ENCODE measurements at places on chromosomes 2 and 18.

- peak; percentile 48 for DNase-seq
Observed at GRCh38 chr2:11904029-11904428, 157.6 kb downstream of the LPIN1 start.

DNA sequence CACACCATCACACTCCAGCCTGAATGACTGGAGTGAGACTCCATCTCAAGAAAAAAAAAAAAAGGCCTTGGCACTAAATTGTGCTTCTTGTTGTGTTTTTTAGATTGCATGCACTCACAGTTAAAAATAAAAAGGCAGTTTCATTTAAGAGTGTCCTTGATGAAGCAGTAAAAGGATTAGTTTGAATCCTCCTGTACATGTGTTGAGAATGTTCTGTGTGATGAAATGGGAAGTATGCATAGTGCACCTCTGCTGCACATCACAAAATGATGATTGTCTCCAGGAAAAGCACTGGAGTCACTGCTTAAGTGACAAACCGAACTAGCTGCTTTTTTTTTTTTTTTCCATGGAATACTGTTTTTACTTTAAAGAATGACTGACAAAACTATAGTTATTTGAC is 23.1 kb downstream of the DYSF start:
- no peak for DNase-seq

DNA sequence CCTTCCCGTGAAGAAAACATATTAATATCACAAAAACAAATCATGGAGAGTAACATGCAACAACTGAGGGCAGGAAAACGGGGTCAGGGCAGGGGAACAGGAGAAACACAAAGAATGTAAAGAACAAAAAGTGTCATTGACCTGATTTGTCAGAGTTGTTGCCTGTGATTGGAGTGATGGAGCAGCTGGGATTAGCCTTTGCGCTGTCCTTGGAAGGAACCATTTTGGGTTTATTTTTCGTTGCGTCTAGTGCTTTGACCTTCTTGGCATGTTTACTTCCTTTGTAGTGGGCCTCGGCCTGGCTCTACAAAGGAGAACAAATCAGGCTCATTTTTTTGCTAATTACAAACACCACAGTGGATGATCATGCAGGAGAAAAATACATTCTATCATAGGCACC is 218.5 kb upstream of the SESTD1 start:
- no peak for DNase-seq

- DNase-seq: no peak
Observed at GRCh38 chr2:188519136-188519535, 227.5 kb downstream of the GULP1 start.

GRCh38 chr18:25516121-25516520 is 164.2 kb upstream of the ZNF521 start:
- no peak for DNase-seq

GRCh38 chr2:1644427-1644826 is 99.9 kb downstream of the PXDN start:
- DNase-seq: no peak

DNA sequence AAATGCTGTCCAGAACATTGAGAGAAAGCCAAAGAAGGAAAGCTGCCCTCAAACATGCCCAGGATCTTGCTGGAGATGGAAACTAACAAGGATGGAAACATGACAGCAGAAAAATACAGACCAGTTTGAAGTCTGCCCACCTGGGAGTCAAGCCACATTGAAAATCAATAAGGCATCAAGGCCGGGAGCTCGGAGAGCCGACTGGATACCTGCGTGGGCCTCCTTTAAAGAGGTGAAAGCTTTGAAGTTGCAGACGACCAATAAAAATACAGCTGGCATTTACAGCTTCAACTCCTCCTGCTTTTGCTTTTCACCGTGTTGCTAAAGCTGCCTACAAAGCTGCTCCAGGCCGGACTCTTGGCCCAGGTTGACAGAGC is 279.7 kb downstream of the SRBD1 start:
- DNase-seq: no peak

DNA sequence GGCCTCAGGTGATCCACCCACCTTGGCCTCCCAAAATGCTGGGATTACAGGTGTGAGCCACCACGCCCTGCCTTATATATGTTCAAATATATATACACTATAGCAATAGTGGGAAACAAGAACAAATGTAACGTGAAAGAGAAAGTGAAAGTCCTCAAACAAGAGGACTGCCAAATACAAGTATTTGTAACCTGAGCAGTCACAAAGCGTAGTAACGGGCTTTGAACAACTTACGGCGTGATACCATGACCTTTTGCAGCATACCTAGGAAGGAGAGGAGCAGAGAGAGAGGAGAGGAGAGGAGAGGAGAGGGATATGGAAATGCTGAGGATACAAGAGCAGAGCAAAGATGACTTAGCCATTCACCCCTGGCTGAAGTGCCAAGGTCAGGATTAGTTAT is 113.8 kb upstream of the RGPD4 start:
- DNase-seq: peak; percentile 6

DNA sequence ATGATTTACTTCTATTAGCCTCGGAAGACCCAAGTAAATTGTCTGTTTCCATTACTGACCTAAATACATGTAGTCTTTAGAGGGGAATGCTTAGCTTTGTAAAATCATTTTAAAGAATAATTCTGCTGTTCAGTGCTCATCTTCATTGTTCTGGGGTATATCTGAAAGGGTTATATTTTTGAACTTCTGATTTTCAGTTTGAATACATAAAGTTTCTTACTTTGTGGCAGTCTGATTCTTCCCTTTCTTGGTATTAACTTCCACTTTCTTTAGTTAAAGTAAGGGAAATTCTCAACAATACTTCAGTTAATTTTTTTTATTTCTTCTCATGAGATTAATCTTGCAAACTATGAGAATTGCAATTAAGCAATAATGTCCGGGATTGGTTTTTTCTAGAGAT is 148.4 kb downstream of the DOCK10 start:
- DNase-seq: no peak

GRCh38 chr2:163711258-163711657 is 24.6 kb downstream of the FIGN start:
- no peak for DNase-seq

DNA sequence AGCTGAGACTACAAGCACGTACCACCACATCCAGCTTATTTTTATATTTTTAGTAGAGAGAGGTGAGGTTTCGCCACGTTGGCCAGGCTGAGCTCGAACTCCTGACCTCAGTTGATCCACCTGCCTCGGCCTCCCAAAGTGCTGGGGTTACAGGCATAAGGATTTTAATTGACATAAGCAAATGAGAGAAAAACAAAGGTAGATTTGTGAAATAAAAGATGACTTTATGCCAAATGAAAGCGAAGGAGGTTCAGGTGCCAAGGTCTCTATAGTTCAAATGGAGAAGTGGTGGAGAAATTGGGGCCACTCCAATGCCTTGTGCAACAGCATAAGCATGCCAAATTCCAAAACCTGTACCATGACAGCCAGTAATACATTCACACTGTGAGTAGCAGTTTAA is 180.6 kb downstream of the MREG start:
- no peak for DNase-seq

GRCh38 chr2:84052043-84052442 is 407.0 kb downstream of the SUCLG1 start:
- no peak for DNase-seq

- no peak for DNase-seq
Observed at GRCh38 chr2:234240917-234241316, 190.4 kb downstream of the SPP2 start.

- DNase-seq: no peak
Observed at GRCh38 chr18:14922031-14922430, 174.1 kb downstream of the ANKRD30B start.

GRCh38 chr2:54577944-54578647 is 122.0 kb downstream of the SPTBN1 start:
- no peak for DNase-seq

- no peak for DNase-seq
Observed at GRCh38 chr2:105882920-105883435, 138.3 kb downstream of the NCK2 start.

DNA sequence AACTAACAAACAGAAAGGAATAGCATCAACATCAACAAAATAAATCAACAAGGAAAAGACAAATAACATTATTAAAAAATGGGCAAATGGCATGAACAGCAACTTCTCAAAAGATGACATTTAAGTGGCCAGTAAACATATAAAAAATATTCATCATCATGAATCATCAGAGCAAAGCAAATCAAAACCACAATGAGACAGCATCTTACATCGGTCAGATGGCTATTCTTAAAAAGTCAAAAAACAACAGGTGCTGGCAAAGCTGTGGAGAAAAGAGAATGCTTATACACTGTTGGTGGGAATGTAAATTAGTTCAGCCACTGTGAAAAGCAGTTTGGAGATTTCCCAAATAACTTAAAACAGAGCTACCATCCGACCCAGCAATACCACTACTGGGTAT is 327.1 kb downstream of the CMPK2 start:
- DNase-seq: no peak

DNA sequence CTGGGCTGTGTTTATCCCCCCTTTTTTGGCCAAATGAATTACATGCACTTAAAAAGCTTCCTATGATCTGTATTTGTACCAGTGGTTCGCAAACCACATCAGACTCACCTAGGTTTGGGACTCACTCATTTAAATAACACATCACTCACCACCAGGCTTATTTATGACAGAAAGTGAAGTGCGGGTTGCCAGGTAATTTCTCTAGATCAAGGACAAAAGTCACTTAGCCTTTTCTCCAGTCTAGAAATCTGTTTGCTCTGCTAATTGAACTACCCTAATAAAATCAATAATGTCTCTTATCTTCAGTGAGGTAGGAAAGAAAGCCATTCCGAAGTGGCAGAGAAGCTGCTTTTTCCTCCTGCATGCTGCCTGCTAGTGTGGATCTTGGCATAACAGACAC is 88.1 kb upstream of the SLC8A1 start:
- no peak for DNase-seq

DNA sequence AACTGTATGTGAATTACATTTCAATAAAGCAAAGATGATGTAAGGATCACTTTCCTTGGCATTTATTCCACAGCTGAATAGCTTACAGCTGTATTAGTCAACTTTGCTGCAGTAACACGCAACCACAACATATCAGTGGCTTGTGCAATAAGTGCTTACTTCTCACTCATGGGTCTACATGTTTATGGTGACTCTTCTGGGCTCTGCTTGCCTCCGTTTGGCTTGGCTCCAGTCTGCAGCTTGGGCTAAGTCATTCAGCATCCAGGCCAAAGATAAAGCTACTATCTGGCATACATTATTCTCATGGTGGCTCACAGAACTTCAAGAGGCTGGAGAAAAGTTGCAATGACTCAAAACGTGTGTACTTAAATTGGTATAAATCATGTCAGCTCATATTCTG is 355.0 kb downstream of the RNF144A start:
- DNase-seq: no peak

DNA sequence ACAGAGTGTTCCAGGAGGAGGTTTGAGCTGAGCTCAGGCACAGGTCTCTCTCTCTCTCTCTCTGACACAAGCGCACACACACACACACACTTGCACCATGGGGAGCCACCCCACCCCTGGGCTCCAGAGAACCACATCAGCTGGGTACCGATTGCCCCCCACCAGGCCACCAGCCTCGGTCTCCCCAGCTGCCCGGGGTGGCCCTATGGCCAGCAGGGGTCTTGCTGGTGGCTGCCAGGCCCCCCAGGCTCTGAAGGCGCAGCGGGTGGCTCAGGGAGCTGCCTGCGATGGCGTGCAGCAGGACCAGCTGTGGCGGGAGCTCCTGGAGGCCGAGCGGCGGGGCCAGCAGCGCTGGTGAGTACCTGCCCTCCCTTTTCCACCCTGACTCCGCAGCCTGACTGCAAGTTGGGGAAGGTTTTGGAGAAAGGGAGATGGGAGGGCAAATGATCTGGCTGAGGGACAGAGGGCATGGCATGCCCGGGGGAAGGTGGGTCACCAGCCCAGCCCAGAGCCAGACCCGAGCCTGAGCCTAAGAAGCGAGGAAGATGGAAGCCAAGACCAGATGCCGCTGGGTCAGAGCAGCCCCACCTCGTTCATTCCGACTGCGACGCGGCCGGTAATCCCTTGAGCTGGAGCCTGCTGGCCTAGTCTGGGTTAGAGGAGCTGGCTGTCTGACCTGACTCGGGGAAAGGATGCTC is 21.9 kb upstream of the SLC66A3 start:
- no peak for DNase-seq

GRCh38 chr2:112876971-112877361 is 34.0 kb upstream of the IL37 start:
- no peak for DNase-seq

- DNase-seq: no peak
Observed at GRCh38 chr2:134357814-134358213, 103.9 kb downstream of the MGAT5 start.

- DNase-seq: no peak
Observed at GRCh38 chr2:218703341-218703740, 7.3 kb upstream of the TTLL4 start.

DNA sequence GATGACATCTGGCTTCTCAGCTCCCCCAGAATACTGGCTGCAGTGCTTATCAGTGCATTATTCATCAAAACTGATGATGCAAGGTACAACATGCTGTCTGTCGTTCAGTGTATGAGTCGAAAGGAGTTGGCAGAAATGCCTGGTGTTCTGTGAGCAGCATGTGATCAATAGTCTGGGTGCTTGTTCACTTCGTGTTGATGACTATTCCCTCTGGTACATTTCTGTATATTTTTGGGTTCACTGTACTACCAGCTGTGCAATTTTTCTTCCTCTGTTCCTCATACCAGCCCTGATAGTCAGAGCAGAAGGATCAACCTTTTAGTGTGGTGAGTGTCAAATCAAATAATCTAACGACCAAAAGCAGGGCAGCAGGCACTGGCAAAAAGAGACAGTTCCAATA is 59.0 kb upstream of the KLHL14 start:
- no peak for DNase-seq

Data from GM13976 (cell line).